T-cell (primary cell): ENCODE measurements at places on chromosomes 16 and 17.

DNA sequence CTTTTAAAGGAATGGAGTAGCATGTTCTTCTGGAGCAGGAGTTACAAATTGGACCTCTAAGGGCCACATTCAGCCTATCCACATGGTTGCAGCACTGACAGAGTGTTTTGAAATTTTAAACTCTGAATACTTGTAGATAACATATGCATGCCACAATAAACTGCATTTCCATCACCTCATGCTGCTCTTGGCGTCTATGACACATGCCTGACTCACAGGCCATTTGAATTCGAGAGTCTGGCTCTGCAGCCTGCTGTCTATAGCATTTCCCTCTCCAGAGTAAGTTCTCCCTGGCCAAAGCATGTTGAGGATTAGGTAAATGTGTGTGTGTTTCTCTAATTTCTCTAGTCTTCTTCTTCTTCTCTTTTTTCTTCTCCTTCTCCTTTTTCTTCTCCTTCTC is 28.7 kb upstream of the MYOCD start:
- DNase-seq, result no peak

DNA sequence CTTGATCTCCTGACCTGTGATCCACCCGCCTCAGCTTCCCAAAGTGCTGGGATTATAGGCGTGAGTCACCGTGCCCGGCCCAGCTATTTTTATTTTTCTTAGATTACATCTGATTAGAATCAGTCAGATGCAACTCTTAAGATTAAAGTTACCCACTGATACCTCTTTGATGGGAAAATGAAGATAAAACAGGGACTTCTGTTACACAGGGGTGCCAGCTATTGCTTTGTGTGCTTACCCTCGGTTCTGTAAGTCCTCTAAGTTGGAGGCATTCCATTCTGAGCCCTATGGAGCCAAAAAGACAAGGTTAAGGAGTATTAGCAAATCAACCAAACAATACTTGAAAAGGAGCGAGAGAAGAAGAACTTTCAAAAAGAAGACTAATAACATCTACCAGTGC is 32.6 kb upstream of the CORO6 start:
- no peak for DNase-seq

- no peak for DNase-seq
Measured at GRCh38 chr16:483341-484075, 44.0 kb upstream of the CAPN15 start.

- no peak for DNase-seq
Measured at GRCh38 chr16:1669698-1670097, 8.4 kb upstream of the JPT2 start.

DNA sequence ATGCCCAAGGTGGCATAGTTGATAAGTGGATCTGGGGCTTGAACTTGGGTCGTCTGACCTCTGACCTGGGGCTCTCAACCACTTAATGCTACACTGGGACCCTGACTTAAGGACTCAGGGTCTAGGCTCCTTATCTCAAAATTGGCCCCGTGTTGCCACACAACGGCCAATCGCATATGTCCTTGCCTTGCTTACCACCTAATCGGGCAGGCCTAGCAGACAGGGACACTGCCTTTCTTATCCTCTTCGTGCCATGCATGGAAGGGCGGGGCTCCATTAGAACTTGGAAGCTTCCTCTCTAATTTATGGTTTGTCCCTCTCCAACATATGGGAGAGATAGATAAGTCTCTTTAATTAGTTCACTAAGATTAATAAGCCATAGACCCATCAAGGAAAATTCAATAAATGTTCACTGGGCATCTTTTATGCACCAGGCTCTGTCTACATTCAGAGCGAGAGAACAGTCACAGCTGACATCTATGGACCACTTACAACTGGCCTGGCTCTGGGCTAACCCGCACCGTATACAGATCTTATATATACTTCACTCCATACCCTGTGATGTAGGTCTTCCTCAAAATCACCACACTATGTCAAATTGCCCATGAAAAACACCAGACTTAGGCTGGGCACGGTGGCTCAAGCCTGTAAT is 35.1 kb downstream of the CDH1 start:
- no peak for DNase-seq

DNA sequence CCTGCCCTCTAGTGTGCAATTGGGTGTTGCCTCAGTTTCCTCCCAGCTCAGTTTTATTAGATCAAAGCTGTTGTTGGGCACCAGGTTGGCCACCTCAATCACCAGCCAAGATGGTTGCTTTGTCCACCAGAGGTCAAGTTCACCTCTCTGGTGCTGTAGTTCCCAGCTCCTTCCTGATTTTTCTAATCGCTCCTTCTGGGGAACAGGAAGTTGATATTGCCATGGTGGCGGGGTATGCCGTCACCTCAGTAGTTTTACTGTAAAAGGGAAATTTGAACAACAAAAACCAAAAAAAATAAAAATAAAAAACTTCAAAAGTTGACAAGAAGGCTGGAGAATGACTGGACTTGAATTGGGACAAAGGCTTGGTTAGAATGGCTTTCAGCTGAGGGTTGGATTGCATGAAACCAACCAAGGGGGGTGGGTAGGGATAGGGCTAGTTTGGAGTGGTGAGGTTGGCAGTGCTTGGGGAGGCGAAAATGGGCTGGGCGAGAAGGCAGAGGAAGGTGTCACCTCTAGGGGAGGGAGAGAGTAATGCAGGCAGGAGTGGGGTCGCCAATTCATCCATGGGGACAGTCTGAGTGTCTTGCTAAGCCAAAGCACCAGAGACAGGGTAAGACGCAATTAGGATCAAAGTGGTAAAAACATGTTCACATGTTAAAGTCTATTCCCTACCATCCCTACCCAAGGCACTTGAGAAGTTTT is 6.2 kb downstream of the EFNB3 start:
- no peak for DNase-seq

DNA sequence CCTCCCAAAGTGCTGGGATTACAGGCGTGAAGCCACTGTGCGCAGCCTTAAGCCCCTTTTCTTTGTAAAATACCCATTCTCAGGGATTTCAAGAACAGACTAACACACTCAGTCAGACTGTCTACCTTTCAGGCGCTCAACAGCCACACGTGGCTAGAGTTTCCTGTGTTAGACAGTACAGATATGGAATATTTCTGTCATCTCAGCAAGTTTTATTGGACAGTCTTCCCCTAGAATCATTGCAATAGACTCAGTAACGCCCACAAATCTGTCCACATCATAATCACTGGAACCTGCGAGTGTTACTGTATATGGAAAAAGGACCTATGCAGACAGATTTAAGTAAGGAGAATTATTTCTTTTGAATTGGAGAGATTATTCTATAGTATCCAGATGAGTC is 160.5 kb downstream of the RBFOX1 start:
- no peak for DNase-seq

DNA sequence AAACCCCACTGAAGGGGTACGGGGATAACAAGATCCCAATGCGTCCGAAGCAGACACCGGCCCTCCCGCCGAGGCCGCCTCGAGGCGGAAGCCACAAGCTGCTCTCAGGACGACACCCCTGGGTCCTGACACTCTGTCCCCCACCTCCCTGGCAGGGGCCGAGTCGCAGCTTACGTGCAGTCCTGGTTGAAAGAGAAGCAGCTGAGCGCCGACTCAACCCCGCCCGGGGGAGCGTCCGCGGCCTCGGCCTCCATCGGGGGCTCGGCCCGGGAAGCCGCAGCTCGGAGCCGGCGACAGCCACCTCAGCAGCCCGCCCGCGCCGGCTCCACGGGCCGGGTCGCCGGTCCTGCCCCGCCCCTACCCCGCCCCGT is at the start of gene WIPI1:
TSS of gene WIPI1 (minus strand) at position 329 of the 371 bp plus-strand sequence. CDS start at position 254, 75 bp downstream.
- no peak for DNase-seq

DNA sequence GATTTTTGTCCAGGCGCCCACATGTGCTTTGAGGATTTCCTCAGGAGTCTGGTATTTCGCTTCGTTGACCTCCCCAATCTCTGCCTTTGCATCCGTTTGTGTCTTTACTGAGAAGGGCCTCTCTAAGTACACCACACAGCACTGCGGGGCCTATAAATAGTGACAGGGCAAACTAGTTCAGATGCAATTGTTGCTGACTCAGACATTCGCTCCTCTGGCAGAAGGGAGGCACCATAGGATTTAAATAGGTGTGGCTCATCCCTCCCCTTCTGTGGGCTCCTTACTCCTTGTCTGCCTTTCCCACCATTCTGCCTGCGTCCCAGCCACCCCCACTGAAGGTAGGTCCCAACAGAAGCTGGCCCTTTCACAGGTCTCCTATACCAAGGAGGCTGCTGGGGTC is 192.3 kb downstream of the SHISA9 start:
- no peak for DNase-seq

GRCh38 chr16:81535679-81536360 is 91.2 kb downstream of the CMIP start:
- no peak for DNase-seq

- DNase-seq, result no peak
Measured at GRCh38 chr16:74184839-74185238, 111.8 kb upstream of the PSMD7 start.

GRCh38 chr16:75250089-75250808 is 1.2 kb downstream of the BCAR1 start:
- no peak for DNase-seq

- no peak for DNase-seq
Measured at GRCh38 chr17:16534236-16534635, 34.8 kb downstream of the ZNF287 start.

GRCh38 chr16:46638947-46639925 is 18.1 kb upstream of the SHCBP1 start:
- DNase-seq, result no peak

- no peak for DNase-seq
Measured at GRCh38 chr17:11331547-11332513, 90.8 kb downstream of the SHISA6 start.

GRCh38 chr16:58419241-58419990 is 27.1 kb downstream of the GINS3 start:
- DNase-seq, result no peak

- DNase-seq, result no peak
Measured at GRCh38 chr17:33499040-33499439, 205.9 kb upstream of the ASIC2 start.

- no peak for DNase-seq
Measured at GRCh38 chr16:78519896-78520295, 420.4 kb downstream of the WWOX start.

DNA sequence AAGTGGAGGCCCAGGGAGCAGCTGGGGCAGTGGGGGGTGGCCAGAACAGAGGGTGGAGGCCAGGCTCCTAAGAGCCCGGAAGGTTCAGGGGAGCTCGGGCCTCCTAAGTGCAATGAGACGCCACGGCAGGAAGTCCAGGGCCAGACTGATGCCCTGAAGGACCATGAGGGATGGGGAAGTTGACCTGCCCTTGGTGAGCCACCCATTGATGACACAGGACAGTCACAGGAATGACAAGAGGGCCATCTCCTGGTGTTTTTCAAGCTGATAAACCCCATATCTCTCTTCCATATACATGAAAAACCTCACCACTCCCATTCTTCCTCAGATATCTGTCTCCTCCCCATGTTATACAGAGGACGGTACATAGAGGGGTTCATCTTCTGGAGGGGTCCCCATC is 5.8 kb upstream of the MRPL58 start:
- no peak for DNase-seq

GRCh38 chr16:68790130-68790761 is 53.1 kb upstream of the TANGO6 start:
- no peak for DNase-seq

DNA sequence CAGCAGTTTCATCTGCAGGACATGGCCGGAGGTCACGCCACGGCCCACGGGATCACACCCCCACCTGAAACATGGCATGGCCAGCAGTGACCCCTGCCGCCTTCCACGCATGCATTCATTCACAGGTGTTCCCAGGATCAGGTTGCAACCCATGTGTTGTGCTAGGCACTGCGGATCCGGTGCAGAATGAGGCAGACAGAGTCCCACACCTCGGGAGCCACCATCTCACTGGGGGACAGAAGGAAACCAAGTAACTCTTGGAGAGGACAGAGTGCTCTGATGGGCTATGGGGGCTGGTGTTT is 4.3 kb upstream of the MSRB1 start:
- DNase-seq, result no peak

DNA sequence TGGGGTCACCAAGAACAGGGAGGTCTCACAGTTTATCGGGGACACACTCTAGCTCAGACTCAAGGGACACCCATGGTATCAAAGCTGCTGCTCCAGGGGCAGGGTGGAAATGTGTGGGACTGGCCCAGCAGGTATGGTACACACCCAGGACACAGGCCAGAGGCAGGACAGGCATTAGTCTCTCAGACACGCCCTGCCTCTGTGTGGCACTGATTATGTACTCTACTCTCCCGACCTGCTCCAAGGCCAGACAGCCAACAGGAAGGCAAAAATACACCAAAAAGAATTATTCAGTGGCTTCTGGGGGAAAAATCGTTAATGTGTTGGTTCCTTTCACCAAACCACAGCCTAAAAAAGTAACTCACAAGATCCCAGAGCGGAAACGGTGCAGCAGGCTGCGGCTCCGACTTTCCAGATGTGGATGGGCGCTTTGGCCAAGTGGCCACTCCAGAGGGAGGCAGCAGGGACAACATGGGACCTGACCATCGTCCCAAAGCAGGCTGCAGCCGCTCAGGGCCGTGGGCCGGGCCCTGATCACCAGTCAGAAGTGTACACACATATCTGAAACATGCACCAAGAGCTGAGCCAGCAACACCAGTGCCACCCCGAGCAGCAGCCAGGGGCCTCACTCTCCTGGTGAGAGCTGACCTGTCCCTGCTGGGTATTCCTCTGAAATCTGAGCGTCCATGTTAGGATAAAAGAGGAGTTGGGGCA is 1.0 kb upstream of the SIRT7 start:
- no peak for DNase-seq

DNA sequence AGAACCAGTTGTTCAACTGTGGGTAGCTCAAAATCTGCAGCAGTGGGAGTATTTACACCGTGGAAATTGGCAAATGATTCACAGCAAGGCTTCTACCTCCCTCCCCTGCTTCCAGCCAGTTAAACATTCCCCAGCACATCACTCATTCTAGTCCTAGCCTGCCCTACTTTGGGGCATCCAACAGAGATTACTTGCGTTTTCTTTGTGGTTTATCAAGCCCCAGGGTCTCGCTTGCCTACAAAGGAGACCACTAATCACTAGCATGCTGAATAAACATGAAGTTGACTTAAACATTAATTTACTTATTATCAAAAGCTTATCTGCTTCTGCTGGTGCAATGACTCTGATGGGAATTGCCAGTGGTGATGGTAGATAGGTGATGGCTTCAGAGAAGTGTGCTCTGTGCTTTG is 94.5 kb downstream of the MARF1 start:
- DNase-seq, result no peak

- DNase-seq, result no peak
Measured at GRCh38 chr16:2663553-2664546, 18.5 kb upstream of the KCTD5 start.

DNA sequence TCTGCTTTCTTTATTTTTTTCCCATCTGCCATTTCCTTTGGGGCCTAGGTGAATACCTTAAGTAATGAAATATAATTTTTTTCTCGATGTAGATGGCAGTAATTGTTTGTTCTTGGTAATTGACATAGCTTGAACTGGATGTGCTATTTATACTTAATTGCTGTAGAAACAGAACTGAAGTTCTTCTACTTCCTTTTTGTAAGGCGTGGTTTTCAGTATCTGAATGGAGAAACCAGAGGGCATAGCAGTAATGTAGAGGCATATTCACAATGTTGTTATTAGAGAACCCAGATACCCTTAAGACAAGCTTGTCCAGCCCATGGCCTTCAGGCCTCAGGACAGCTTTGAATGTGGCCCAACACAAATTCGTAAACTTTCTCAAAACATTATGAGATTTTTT is 16.4 kb downstream of the ATP6V0A1 start:
- DNase-seq, result no peak
